ENCODE measurements at places on chromosomes 6 and 20.

- DNase-seq = peak; percentile 43
Measured at GRCh38 chr6:11824986-11825385, 46.4 kb upstream of the ADTRP start.

DNA sequence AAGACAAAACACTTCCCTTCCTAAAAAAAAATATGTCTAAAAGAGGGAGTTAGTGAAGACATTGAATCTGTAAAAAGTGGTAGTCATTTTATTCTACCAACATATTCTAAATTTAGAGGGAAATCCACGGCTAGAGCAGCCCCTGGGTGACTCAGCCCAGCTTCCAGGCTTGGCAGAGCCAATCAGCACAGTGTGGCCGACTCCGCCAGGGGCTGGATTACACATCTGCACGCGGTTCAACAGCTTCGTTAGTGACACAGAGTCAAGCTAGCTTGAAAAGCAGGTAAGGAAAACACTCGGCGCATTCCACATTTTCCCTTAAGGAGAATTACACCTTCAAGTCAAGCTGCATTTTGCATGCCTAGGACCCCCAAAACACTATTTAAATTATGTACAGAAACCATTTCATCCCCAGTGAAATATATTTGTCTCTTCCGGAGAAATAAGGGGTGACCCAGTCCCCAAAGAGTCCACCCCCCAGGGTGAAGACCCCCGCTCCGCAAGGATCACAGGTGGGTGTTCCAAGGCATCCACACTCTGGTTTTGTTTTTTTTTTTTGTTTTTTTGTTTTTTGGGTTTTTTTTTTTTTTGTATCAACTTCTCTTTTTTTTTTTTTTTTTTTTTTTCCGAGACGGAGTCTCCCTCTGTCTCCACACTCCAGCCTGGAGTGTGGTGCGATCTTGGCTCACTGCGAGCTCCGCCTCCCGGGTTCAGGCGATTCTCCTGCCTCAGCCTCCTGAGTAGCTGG lies 58.4 kb upstream of the ARID1B start:
- peak; percentile 11 for DNase-seq

DNA sequence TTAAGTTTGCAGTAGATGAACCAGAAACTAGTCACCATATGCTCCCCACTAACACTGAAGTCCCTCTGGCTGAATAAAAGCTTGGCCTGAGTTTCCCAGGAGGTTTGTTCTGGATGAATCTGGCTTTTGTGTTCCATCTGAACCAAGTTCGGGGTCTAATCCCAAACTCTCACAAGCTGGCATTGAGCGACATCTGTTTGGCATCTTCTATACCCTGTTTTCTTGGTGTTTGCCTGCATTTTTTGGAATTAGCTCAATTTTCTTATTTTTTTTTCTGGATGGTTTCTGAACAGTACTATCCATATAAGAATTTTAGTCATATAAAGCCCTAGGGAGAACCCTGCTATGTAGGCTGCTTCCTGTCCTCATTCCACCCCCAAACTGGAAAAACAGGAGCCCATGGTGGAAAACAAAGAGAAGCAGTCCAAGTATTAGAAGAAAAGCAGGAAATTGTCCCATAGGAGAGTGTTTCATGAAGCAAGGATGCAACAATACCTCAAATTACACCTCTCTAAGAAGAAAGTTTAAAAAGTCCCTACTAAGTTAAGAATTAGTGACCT lies 737.1 kb downstream of the DHX35 start:
- no peak for DNase-seq

- DNase-seq = no peak
Measured at GRCh38 chr6:72746276-72746675, 124.4 kb downstream of the KCNQ5 start.

- no peak for DNase-seq
Measured at GRCh38 chr6:14055541-14055940, 62.0 kb upstream of the CD83 start.

- DNase-seq = no peak
Measured at GRCh38 chr6:53758496-53758895, 36.3 kb upstream of the LRRC1 start.

DNA sequence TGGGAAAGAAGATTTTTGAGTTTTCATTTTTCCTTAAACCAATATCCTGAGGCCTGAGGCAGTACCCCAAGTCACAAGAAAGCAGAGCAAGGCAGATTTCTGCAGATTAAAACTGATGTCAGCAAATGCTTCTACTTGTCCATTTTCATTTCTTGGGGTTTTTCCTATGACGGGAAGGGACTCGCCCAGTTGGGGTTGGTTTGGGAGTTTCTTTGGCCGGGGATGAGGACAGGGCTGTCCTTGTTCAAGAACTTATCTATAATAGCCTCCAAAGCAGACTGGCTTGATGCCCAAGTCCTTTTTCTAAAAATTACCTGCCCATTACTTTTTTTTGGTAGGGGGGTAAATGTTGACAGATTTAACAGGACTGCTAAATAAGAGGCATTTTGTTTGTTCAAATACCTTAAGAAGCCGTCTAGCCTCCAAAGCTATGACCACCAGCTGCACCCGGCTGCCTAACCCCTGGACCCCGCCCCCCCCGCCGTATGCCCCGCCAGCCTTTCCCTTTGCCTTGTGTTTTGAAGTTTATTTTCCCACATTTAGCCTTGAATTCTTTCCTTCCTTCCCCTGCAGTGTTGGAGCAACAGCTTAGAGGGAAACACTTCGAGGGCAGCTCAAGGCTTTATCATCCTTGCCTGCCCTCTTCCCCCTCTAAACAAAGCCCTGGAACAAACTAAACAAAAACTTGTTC lies 2.5 kb downstream of the KCNK5 start:
- DNase-seq = no peak

- peak; percentile 85 for DNase-seq
Measured at GRCh38 chr6:42043787-42044475, 6.4 kb upstream of the TAF8 start.

- peak; percentile 37 for DNase-seq
Measured at GRCh38 chr6:4446982-4447381, 311.6 kb upstream of the ECI2 start.

DNA sequence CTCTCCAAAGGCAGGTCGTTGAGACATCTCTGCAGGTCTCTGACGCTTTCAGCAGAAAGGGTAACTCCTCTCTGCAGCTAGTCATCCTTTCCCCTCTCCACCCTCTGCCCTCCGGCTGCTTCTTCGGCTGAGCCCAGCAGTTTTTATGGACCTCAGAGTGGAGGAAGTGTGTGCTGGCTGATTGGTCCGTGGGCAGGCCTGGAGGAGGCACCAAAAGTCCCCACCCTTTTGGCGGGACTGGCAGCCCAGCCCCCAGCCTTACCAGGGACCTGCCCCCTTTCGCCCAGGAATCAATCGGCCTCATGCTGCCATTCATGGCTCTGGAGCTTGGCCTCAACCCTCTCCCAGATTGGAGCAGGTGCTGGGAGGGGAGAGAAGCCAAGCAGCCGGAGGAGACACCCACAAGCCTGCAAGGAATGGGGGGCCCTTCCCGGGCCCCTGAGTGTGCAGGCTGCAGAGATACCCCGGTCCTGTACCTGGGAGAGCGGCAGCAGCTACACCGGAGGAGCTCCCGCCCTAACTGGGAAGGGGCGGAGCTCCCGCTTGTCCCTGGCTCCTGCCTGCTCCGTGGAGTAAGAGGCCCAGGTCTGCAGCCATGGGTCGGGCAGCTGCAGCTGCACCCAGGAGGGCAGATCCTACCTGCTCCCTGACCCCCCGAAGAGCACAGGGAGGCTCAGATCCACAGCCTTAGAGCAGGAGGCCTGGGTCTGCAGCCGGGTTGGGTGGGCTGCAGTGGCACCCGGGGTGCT lies 170.3 kb upstream of the SOX4 start:
- no peak for DNase-seq

DNA sequence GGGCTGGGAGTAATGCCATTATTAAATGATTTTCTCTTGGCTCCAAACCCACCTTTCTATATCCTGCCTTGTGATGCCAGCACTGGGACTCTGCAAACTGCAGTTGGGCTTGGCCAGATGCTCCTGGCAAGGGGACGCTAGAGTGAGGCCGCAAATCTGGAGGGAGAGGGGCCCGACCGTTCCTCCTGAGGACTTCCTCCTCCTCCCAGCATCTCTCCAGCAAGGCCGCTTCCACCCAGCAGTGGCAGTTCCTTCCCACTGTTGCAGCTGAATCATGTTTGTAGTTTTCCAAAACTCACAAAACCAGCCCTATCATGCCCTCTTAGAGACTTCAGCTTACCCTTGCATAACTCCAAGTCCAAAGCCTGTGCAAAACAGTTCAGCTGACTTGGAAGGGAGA lies 244.4 kb downstream of the FOXA2 start:
- no peak for DNase-seq

- DNase-seq = no peak
Measured at GRCh38 chr6:1390946-1391799, 1.8 kb downstream of the FOXF2 start.

- DNase-seq = no peak
Measured at GRCh38 chr6:111521497-111522270, 38.7 kb upstream of the REV3L start.

DNA sequence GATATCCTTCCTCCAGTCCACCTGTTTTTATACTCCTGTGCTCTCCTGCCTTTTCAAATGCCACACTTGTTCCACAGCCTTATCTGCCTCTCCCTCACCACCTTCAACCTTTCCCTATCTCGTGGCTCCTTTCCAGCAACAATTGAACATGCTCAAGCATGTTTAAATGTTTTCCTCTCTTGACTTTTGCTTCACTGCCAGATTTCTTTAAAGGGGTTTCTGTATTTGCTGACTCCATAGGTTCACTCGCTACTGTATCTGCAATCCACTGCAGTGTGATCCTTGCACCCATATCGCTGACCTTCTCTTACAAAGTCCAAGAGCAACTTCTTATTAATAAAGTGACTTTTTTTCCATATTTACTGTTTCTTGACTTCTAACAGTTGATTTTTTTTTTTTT lies 11.2 kb upstream of the GMNN start:
- no peak for DNase-seq

GRCh38 chr6:158852312-158853071 lies 33.3 kb upstream of the EZR start:
- DNase-seq = no peak

- no peak for DNase-seq
Measured at GRCh38 chr6:36975231-36976006, 10.6 kb downstream of the MTCH1 start.

DNA sequence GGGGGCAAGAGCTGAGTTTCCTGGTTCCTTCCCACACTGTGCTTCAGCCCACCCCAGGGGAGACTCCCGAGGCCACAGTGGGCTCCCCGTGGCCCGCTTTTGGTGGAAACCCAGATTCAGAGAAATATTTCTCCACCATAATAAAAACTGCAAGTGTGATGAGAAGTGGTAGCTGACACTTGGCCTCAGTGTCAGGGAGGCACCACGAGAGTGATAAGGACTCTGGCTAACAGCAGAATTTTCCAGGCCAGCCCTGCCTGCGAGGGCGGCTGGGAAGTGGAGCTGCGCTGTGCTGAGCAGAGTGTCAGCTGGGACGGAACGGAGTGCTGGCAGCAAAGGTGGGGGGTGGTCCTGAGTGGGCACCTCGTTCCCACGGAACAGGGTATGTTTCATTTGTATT lies 22.5 kb downstream of the SPATA2 start:
- DNase-seq = no peak

DNA sequence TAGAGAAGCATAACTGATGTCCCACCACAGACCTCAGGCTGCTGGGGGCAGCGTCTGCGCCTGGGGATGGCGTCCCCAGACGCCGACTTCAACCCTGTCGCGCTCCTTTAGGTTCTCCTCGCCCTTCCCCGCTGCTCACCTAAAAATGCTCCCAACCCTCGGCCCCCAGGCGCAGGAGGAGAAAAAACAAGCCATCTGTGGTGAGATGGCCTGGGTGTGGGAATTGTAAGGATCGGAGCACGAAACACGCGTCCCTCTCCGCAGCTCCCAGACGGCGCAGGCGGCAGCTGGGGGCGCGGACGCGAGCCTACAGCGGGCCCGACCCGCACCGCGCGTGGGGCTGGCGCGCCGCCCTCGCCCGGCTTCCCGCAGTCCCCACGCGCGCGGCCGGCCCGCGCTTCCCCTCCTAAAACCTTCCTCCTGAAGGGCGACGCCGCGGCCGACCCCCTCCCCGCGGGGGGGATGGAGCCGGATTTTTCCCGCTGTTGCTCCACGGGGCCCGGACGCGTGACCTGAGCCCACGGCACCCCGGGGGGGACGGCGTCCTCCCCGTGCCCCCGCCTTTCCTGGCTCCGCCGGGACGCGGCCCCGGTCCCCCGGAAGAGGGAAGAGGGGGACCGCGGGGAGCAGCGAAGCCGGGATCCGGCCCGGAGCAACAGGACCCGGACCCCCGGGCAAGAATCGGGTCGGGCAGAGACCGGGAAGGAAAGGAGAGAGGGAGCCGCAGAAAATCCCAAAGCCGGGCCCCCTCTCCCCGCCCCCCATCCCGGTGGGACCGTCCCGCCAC lies 611 bp downstream of the EPB41L2 start:
- DNase-seq = peak; percentile 20

DNA sequence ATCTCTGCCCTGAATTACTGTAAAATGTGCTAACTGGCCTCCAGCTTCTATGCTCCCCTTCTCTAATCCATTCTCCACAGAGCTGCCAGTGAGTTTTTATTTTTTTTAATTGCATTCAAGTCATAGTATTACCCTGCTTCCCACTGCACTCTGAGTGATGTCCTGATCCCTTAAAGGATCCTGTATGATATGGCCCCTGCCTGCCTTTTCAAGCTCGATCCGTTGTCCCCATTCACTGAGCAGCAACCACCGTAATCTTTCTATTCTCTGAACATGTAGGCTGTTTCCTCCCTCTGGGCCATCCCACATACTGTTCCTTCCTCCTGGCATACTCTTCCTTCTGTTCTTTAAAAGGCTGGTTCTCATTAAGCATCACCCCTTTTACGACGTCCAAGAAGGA lies 9.3 kb downstream of the TNFRSF21 start:
- no peak for DNase-seq

DNA sequence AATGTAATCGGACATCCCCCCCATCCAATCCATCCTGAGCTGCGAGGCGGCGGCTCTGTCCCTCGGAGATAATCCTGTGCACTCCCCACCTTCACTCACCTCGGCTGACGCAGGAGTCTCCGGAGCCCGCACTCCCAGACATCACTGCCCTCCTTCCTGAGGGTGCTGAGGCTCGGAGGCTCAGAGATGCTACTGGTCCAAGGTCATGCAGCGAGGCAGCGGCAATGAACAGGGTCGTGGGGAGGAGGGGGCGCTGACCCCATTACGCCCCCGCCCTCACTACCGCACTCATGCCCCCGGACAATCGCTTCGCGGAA lies 485 bp downstream of the ADISSP start:
- DNase-seq = no peak

DNA sequence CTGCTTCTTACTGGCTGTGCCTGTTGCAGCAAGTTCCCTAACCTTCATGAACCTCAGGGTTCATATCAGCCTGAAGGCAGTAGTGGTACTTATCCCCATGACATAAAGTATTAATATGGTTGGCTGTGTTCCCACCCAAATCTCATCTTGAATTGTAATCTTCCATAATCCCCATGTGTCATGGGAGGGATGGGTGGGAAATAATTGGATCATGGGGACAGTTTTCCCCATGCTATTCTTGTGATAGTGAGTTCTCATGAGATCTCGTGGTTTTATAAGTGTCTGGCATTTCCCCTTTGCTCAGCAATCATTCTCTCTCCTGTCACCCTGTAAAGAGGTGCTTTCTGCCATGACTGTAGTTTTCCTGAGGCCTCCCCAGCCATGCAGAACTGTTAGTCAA lies 61.8 kb downstream of the FAM229B start:
- DNase-seq = no peak

- DNase-seq = no peak
Measured at GRCh38 chr6:158284876-158285655, 27.2 kb upstream of the TULP4 start.

GRCh38 chr6:127073222-127073621 lies 45.2 kb upstream of the RSPO3 start:
- DNase-seq = no peak

Measured in inflammatory macrophage (primary cell).